ENCODE measurements at places on chromosomes 1 and 21.

DNA sequence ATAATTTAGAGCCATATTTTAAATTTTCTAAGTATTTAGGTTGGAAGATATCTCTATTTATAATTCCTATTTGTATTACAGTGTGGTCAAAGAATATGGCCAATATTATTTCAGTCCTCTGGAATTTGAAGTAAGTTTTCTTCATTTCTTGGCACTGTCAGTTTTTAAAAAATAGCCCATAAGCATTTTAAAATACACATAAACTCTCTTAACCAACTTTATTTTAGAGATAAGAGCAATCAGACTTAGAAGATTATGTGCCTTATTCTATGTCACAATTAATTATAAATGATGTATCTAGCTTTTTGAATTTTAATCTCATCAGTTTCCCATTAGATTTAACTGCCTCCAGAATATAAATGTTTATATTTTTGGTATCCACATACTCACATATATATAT is 130.8 kb downstream of the USP25 start:
- DNase-seq = no peak

GRCh38 chr1:111878649-111879048 is 110.8 kb downstream of the KCND3 start:
- no peak for DNase-seq

DNA sequence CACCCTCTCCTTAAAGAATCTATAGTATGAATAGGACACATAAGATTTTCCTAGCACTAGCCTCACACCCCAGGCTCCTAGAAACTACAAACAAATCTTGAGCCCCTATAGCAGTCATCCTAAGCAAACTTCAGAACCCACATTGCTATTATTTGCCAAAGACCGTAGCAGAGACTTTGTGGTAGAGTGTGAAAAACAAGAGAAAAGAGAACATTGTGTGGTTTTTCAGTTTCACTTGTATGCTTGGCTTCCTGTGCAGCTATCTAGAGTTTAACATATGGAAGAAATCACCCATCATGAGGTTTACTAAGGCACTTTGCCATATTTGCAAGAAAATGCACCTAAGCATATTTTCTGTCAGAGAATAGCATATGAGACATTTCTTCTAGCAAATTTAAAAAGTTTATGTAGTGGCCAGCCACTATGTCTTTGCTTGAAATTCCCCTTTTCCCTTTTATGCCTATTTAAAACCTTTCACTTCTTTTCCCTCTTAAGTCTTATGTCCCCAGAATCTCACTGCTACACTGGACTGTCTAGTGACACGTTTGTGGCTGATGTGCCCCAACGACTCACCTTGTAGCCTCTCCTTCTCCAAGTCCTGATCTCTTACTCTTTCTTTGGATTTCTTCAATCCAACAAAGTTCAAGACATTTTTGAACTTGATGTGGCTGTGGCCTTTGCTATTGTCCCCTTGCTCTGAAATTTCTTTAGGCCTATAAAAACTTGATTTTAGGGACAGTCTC is 25.6 kb downstream of the CCDC190 start:
- no peak for DNase-seq

GRCh38 chr21:41941941-41942340 is 11.9 kb downstream of the C2CD2 start:
- no peak for DNase-seq

- no peak for DNase-seq
Observed at GRCh38 chr21:16046656-16047330, 317.0 kb downstream of the USP25 start.

- DNase-seq = peak; percentile 70
Observed at GRCh38 chr1:110070282-110070669, 196 bp downstream of the ALX3 start.

DNA sequence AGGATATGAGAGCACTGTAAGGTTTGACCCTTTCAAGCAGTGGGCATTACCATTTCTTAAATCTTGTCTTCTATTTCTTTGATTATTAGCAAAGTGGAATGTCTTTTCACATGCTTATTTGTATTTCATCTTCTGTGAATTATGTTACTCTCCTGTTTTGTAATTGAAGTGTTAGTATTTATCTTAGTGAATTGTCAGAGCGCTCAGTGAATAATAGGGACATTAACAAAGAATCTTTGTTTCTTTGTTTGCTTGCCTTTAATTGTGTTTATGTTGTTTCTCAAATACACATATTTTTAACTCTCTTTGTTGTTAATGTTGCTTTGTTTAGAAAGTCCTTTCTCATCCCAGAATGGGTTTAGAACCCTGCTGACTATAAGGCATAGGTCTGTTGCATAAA is 259.3 kb downstream of the RRAGC start:
- DNase-seq = no peak

GRCh38 chr1:205545991-205546390 is 41.5 kb downstream of the CDK18 start:
- no peak for DNase-seq

GRCh38 chr1:216379441-216379840 is 43.8 kb downstream of the USH2A start:
- DNase-seq = no peak

GRCh38 chr1:61318319-61319125 is 236.2 kb downstream of the NFIA start:
- no peak for DNase-seq

- DNase-seq = no peak
Observed at GRCh38 chr1:243496187-243496646, 240.4 kb downstream of the SDCCAG8 start.

DNA sequence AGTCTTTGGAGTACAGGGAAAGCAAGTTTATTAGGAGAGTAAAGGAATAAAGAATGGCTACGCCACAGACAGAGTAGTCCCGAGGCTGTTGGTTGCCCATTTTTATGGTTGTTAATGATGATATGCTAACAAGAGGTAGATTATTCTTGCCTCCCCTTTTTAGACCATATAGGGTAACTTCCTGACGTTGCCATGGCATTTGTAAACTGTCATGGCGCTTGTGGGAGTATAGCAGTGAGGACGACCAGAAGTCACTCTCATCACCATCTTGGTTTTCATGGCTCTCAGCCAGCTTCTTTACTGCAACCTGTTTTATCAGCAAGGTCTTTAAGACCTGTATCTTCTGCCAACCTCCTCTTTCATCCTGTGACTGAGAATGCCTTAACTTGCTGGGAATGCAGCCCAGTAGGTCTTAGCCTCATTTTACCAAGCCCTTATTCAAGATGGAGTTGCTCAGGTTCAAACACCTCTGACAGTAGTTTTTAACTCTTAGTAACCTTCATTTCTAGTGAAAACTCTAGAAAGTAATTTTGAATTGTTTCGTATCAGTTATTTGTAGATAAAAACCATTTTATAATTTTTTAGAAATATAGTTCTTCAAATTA is 26.2 kb downstream of the TCP10L start:
- DNase-seq = peak; percentile 24

DNA sequence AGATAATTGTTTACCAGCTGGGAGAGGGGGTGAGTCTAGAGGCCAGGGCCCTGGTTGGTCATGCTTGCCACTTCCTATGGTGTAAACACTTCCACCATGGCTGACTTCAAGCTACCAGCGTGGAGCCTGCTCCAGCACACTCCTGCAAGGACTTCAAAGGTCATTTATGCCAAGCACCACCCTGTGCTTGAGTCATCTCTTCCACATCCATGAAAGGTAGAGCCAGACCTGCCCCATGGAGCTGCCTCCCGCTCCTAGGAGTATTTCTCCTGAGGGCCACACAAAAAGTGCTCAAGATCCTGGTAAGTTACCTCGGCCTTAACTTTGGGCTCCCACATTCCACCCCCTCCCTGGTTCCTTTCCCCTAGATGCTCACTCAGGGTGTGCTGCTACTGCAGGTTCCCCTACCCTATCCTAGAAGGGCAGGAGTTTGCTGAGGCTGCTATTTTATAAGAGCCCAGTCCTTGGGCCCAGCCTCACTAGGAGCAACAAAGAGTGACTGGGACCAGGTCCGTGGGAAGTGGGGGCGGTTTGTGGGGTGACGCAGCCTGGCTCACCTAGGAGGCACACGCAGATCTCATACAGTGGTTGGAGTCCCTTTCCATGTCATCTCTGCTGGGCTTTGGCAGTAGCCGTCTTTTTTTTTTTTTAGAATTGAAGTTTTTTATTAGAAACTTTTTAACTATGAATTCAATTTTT is 2.4 kb downstream of the RAB7B start:
- DNase-seq = peak; percentile 43

- DNase-seq = no peak
Observed at GRCh38 chr1:179817789-179818188, 59.8 kb downstream of the TOR1AIP2 start.

- no peak for DNase-seq
Observed at GRCh38 chr1:11283151-11283550, 10.2 kb downstream of the UBIAD1 start.

DNA sequence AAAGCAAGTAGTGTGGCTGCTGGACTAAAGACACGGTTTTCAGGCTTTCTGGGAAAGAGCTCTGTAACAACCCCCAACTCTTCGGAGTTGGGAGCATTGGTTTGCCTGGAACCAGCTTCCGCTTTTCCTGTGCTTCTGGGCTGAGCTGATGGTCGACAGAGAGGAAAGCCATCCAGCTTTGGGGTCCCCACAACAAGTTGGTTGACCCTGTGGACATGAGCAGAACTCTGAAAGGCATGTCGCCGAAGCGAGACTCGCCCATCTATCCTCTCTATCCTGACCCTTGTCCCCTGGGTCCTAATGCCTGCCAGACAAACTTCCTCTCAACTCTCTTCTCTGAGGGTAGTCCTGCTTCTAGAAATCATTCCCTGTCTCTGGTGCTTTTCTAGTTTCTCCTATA is 31.9 kb upstream of the FCGR2A start:
- peak; percentile 81 for DNase-seq

DNA sequence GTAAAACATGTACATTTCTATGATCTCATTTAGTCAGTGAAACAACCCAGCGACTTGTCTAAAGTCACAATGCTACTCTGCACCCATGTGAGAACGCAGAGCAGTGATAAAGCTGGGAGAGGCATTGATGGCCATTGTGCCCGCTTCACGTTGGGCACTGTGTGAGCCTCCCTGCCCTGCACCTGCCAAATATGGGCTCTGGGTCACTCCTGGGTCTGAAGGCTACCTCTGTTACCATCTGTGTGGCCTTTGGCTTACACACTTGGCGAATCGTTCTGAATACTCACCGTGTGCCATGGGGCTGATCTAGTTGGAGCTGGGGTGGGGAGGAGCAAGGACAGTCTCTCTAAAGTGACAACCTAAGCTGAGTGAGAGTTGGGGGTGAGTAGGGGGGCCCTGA is 29.9 kb downstream of the PCSK9 start:
- peak; percentile 45 for DNase-seq

DNA sequence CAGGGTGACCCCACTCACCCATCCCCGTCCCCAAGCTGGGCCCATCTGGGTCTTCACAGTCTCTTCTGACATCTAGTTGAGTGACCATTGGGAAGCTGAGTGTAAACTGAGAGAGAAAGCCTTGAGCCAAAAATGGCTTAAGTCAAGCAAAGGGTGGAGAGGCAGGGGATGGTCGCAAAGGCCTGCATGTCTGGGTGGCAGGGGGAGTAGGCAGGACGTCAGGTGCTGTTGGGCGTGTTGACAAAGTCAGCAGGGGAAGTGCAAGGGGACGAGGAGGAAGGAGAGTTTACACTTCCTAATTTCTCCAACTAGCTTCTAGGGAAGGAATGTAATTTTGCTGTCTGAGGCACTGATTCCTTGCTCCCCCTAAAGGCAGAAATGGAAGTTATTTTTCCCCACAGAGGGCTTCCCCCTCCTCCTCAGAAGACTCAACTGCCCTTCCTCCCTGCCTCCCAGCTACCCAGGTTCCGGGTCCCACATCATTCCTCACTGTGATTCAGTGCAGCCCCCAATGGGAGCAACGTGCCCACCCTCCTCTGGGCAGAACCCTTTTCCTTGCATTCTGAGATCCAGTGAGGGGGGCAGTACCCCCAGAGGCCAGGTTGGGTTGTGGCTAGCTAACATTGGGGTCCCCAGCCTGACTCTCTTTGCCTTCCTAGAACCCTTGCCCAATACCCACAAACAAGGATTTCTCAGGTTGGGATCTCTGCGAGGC is 1.2 kb upstream of the ADORA1 start:
- DNase-seq = peak; percentile 70

- DNase-seq = no peak
Observed at GRCh38 chr1:226397955-226398636, 9.8 kb downstream of the PARP1 start.

DNA sequence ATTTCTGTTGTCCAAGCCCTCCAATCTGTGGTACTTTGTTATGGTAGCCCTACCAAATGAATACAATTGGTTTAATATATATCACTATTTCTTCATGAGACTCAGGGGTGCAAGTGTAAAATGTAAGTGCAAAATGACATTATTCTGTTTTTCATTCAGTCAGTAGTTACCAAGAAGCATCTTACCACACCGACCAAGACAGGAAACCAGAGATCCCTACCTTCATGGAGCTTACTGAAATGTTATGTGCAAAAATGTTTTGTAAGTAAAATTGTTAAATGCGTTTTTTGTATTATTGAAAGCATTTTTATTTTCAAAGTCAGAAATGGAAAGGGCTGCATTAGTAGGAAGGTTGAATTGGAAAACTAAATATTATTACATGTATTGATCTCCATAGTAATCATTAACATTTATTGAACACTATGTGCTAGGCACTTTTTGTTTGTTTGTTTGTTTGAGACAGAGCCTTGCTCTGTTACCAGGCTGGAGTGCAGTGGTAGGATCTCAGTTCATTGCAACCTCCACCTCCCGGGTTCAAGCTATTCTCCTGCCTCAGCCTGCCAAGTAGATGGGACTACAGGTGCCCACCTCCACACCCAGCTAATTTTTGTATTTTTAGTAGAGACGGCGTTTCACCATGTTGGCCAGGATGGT is 166.8 kb downstream of the PTPRC start:
- no peak for DNase-seq

GRCh38 chr21:46151261-46151988 is 4.0 kb downstream of the FTCD start:
- peak; percentile 43 for DNase-seq

DNA sequence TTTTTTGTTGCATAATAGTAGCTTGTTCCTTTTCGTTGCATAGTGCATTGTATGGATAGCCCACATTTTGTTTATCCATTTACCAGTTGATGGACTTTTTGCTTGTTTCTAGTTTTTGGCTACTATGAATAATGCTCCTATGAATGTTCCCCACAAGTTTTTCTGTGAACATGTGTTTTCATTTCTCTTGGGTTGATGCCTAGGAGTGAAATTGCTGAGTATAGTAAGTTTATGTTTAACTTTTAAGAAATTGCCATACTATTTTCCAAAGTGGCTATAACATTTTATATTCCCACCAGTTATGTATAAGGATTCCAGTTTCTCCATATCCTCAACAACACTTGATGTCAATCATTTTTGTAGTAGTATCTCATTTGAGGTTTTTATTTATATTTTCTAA is 84.8 kb upstream of the CACYBP start:
- no peak for DNase-seq

GRCh38 chr1:9399510-9400424 is 107.1 kb downstream of the SPSB1 start:
- peak; percentile 69 for DNase-seq

DNA sequence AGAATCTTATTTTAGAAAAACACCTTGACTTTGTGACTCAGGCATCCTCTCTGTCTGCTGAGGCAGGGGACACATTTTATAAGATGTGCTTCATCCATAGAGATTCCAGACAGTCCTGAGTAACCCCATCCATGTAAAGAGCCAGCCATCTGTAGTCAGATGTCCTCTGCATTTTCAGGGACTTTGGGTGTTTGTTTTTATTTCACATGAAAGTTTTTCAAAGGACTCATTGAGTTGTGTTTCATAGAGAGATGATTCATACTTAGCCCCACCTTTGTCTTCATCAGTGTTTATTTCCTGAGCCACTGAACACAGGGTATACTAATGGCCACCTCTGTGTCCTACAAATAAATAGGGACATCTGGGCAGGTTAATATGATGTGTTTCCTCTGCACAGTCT is 280.4 kb downstream of the CACNA1E start:
- DNase-seq = no peak

- peak; percentile 49 for DNase-seq
Observed at GRCh38 chr1:42266253-42267135, 68.5 kb downstream of the FOXJ3 start.

GRCh38 chr1:101242324-101243050 is 5.7 kb downstream of the S1PR1 start:
- no peak for DNase-seq

Measured in endodermal cell (in vitro differentiated cells).